ENCODE measurements at places on chromosomes 13 and 19.

DNA sequence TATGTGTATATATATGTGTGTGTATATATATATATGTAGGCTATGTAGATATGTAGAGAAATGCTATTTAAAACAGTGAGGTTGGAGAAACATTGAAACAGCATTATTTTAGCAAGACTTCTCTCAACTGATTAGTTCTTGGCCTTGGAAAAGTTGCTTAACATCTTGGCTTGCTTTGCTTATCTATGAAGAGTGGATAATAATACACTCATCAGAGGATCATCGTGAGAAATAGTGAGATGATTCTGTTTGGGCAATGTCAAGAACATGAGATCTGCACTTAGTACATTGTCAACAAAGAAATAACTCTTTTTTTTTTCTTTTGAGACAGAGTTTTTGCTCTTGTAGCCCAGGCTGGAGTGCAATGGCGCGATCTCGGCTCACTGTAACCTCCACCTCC, 128.3 kb downstream of the KLF5 start:
- no peak for DNase-seq

DNA sequence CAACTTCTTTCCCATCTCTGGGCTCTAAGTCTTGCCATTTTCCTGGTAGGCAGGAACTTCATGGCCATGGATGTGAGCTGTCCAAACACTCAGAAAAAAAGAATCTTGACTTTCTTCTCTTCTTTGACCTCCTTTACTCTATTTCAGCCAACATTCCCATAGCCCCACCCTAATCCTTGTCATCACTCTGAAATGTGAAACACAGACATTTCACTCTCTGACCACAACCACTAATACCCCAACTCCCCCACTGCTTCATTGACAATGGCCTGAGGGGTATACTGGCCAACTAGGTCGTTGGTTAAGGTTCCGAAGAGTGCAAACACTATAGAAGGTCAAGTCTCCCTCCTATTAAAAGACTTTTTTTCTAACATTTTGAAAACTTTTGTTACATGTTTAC, 4.7 kb upstream of the CYP2A13 start:
- no peak for DNase-seq

GRCh38 chr13:94212196-94212595, 267.3 kb downstream of the DCT start:
- DNase-seq: no peak

GRCh38 chr13:45331123-45331619, 9.8 kb downstream of the TPT1 start:
- no peak for DNase-seq

DNA sequence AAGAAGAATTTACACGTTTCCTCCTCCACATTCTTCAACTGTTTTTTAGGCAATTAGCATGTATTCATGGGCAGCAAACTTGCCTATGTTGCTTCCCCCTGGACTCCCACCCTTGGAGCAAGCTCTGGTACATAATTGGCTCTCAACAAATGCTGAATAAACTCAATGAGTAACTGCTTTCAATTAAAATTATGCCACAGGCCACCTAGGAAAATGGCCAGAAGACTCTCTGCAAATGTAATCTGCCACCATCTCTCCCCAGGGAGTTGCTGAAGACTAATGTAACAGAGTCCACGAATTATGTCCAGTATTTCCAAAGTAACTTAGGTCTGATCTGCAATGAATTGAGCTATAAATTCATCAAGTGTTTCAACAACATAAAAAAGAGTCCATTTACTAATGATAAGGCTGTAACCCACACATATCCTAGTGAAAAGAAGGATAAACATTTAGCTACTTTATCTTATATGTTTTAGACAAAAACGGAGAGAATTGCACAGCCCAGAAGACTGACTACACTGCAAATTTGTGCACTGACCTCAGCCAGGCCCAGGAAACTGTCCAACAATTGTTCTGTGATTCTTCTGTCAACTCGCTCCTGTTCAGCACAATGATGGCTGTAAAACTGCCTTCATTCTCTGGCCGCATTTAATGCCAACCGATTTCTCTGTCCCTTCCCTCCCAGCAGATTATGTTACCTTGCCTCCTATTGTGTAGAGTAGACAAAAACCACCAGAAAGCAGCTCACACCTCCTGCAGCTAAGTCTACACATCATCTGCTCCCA, 808.6 kb upstream of the ARGLU1 start:
- no peak for DNase-seq

DNA sequence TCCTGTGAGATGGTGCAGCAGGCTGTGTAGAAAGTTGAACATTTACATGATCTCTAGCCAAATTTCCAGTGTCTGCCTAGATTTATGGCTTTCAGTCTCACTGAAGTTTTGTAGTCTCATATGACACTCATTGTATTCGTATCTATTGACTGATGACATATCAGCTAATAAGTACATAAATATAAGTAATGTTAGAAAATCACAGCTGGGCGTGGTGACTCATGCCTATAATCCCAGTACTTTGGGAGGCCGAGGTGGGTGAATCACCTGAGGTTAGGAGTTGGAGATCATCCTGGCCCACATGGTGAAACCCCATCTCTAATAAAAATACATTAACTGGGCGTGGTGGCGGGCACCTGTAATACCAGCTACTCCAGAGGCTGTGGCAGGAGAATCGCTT, 54.7 kb upstream of the HTR2A start:
- DNase-seq: no peak

DNA sequence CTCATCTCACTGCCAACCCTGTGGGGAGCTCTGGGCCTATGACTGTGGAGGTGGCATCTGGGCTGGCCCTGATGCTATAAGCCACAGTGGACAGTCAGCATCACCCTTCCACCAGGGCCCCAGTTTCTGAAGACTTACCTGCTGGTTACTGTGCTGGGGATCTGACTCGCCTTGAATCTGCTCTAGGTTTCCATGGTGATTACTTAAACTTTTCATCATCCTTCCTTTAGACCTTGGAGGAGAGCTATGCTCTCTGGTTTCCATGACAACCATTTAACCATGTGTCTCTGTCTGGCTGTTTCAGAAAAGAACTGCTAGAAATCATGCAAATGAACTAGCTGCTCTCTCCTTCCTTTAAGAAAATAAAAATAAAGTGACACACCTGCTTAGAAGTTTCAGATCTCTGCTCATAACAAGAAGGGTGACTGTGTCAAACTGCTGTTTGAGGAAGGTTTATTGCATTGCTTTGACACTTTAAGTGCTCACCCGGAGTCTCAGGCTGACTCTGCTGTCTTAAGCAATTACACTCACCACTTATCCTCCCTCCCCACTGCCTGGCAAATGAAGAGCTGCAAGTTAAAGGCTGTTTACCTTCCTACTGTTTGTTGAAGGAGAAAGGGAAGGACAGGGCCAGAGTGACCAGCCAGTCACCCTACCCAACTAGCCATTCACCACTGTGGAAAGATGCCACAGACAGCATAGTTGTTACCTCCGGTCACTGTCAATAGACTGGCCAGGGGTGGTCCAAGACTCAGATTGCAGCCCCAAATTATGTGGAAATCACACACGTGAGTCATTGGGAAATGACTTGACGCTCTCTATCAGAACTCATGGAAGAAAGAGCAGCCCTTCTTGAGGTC, 87.6 kb downstream of the HSPH1 start:
- peak; percentile 4 for DNase-seq

DNA sequence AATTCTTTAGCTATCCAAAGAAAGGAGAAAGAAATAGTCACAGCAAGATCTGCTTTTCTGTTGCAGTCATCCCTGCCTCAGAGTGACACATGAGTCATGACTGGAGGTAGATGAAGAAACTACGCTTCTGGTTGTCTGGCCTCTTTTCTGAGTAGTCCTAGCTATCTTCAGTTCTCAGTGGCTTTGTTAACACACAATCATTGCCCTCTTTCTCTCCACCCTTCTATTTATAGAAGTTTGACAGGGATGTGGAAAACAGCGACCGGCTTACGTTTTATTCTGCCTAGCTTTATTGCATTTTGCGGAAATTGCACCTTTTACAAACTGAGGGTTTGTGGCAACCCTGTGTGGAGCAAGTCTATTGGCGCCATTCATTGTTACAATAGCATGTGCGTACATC, 26.7 kb downstream of the SPATA13 start:
- no peak for DNase-seq

DNA sequence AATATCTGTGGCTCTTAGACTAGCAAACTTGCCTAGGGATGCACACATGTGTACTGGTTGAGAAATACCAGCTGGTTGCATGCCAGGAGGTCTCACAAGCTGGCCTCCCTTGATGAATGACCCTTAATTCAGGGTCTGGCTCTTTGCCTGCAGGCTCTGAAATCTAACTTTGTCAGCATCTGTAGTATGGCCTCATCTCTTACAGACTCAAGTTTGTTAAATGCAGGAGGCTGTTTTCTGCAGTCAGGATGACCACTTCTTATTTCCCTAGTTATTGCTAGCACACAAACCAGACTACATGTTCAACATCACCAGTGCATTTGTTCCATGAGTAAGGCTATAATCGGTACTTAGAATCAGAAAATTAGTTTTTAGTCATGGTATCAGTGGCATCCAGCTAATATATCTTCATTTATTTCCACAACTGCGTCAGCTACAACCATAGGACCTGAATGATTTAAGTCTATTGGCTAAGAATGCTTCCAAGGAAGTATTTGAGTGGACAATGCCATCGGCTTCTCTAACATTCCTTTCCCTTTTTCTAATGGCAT, 23.3 kb upstream of the POSTN start:
- no peak for DNase-seq

DNA sequence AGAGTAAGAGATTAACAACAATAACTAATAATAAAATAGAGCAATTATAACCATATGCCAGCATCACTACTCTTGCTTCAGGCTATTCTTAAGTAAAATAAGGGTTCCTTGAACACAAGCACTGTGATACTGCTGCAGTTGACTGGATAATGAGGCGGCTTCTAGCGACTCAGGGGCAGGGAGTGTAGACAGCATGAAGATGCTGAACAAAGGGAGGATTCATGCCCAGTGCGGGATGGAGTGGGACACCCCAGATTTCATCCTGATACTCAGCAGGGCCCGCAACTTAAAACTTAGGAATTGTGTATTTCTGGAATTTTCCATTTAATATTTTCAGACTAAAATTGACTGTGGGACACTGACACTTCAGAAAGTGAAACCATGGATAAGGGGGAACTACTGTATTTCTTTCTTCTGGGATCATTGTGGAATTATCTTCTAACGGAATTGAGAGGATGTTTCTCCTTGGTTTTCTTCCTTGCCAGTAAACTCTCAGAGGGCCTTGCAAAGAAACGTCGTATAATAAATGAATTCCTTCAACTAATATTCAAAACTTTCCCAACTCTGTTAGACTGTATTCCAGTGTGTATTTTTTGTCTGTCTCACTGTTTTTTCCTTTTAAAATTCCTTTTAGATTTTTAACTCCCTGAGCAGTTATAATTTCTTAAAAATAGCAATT, 127.5 kb downstream of the B3GLCT start:
- DNase-seq: no peak

- DNase-seq: no peak
These were observed 29.9 kb downstream of the CEBPG start for GRCh38 chr19:33403221-33403972.

DNA sequence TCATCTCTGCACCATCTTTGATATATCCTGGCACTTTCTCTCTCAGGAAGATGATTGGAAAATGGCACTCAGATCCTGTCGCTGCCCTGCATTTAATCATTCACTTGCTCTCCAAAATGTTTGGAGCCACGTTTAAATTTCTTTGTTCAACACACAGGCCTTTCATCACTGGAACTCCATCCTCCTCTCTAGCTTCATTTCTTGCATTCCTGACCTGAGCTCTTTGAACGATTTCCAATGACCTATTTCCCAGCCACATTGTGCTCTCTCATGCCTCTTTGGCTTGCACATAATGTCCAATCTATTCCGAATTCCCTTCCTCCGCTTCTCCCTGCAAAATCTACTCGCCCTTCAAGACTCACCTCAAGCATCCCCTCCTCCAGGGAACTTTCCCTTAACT, 287.4 kb upstream of the NBEA start:
- no peak for DNase-seq

- DNase-seq: no peak
These were observed 20.7 kb downstream of the GARRE1 start for GRCh38 chr19:34274827-34275625.

GRCh38 chr13:97460004-97460775, 26.2 kb downstream of the RAP2A start:
- no peak for DNase-seq

- no peak for DNase-seq
These were observed 23.6 kb downstream of the PIN1 start for GRCh38 chr19:9858766-9859165.

DNA sequence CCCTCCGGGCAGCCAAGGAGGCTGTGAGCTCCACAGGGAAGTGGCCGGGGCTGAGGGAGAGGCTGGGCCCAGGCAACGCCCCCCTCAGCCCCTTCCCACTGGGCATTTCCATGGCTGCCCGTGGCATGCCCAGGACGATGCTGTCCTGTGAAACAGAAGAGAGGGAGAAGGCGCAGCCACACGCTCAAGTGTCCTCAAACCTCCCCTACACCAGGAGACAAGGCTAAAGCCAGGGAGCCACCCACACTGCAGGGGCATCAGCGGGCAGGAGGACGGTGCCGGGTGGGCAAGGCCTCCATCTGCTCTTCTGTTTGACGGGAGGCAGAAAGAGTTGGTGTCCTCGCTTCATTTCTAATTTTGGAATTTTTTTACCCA, 14.2 kb upstream of the PROZ start:
- DNase-seq: no peak

- DNase-seq: no peak
These were observed 22.8 kb upstream of the BCL3 start for GRCh38 chr19:44725684-44726083.

- DNase-seq: no peak
These were observed 5.3 kb upstream of the F2RL3 start for GRCh38 chr19:16883522-16883921.

DNA sequence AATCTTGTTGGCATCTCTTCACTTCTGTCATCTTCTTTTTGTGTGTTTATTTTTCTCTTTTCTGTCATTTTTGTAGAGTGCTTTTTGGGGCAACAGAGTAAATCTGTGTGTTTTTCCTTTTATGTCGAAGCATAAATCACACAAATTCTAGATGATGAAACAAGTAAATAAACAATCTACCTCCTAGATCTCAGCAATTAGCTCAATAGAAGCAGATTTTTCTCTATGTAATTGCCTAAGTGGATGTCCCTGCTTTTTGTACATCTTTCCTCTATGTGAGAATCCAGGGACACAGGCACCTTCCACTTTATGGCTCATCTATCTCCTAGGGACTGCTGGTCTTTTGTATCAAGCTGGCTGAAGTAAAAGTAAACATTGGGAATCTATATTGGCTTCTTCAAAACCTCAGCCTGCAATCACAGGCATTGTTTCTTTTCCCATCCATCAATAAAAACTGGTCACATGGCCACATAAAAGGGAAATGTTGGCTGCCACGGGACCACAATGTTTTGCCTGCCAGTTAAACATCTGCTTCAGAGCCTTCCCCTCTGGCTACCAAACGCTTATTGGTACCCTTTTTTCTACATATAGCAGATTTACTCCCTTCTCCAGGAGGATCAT, 323.8 kb downstream of the LMO7 start:
- DNase-seq: no peak

DNA sequence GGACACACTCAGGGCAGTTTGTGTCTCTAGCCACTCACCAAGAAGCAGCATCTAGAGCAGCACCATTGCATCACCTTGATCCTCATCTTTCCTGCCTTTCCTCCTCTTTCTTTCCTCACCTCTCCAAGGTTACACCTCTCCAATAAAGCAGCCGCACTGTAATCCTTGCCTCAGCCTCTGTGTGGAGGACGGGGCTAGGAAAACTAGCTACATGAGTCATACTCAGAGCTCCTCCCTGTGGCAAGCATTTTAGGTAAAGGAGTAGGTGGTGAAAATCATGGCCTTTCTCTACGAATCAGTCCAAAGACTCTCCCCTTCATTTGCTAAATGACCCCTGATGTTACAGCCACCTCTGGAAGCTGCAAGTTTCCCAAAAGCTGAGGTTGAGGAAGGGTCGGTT, 108.9 kb downstream of the DNAJC15 start:
- DNase-seq: peak; percentile 4

Data from CD4-positive, alpha-beta T cell treated with Interferon alpha-2 for 1 hour (primary cell).